ENCODE measurements at places on chromosomes 4 and X.

DNA sequence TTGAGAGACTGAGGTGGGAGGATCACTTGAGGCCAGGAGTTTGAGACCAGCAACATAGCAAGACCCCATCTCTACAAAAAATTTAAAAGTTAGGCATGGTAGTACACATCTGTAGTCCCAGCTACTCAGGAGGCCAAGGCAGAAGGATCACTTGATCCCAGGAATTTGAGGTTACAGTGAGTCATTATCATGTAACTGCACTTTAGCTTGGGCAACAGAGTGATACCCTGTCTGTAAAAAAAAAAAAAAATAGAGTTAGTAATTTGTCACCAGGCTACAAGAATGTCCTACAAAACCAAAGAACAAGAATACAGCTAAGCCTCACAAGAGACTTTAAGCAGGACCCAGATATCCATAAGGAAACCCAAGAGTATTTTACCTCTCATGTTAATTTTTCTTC, 27.0 kb upstream of the RAB28 start:
- no peak for DNase-seq

DNA sequence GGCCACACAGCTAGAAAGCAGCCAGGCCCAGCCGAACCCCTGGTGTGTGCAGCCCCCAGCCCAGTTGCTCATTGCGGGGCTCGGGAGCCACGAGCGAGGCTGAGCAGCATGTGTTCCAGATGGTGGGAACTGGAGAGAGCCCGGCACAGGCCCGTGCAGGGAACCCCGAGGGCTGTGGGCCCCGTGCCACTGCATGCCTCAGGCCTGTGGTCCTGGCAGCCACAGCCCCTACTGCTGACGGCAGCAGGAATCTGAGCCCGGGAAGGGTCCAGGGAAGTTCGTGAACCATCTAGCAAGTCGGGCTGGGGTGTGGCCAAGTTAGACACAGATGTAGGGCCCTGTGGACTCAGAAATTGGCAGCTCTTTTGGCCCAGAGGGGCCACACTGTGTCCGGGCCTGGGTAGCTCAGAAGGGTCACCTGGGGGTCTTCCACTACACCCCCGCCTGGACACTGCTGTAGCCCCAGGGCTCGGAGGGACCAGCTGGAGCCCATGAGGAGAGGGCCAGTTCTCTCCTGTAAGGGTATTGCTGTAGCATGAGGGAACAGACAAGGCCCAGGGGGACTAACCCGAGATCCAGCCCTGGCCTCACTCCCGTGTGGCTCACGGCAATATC, 12.1 kb downstream of the HTRA3 start:
- DNase-seq, result no peak

GRCh38 chr4:154073107-154073822, 284.4 kb upstream of the SFRP2 start:
- DNase-seq, result no peak

GRCh38 chr4:53960843-53961242, 103.6 kb downstream of the CHIC2 start:
- no peak for DNase-seq

DNA sequence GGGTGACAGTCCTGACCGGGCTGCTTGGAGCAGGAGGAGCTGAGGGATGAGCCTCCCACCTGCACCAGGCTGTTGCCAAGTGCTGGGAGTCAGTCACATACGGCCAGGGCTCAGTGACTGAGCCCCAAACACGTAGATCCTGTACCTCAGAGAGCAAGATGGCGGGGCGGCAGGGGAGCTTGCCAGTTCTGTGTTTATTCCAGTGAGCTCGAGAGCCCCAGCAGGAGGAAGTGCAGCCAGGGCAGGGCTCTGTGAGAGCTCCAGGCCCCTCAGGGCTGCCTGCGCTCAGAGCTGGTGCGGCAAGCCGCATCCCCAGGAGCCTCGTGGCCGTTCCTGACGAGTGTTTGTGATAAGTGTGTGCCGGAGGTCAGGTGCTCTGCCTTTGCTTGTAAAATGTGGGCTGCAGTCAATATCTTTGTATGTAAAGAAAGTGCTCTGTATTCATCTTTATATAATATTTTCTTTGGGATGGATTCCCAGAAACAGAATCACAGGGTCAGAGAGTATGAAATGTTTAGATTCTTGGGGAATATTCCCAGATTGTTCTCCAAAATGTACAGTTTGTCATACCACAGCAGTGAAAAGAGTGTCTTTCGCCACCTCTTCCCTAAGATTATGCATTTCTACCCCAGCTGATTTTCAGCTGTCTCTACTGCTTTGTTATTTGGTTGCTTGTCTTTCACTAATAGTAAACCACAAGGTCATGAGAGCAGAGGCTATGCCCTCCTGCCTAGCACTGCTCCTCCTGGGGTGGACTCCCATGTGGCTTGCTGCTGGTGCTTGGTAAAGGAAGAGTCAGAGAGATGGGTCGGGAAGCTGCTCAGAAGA, 50.3 kb downstream of the NELFA start:
- DNase-seq, result no peak

DNA sequence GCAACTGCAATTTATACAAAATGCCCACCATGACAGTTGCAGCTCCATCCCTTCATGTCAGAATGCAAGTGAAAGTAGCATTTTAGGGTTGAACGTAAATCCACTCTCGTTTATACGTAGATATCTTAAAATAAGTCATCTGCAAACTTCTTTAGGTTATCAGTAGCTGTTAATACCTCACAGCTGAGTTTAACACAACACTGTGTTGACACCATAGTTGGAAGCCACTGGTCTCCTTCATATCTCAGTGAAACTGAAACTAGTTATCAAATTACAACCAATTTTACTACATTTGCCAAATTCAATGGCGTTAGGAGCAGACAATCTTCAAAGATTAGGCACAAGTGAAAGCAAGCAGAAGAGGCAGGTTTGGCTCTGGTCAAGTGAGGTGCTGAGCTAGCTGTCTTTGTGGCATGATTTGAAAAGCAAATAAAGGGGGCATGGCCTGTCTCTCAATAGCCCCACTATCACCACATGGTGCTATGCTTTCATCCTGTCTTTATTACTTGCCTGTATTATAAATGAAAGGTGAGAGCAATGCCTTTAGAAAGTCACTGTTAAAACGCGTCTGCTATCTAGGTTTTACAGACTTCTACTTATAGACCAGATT, 12.3 kb downstream of the PPP3CA start:
- DNase-seq, result no peak

- DNase-seq, result no peak
Measured at GRCh38 chrX:153700376-153700945, 12.7 kb downstream of the SLC6A8 start.

- no peak for DNase-seq
Measured at GRCh38 chr4:4590546-4590945, 48.7 kb upstream of the STX18 start.

GRCh38 chr4:175422331-175422730, 389.7 kb downstream of the GPM6A start:
- no peak for DNase-seq

DNA sequence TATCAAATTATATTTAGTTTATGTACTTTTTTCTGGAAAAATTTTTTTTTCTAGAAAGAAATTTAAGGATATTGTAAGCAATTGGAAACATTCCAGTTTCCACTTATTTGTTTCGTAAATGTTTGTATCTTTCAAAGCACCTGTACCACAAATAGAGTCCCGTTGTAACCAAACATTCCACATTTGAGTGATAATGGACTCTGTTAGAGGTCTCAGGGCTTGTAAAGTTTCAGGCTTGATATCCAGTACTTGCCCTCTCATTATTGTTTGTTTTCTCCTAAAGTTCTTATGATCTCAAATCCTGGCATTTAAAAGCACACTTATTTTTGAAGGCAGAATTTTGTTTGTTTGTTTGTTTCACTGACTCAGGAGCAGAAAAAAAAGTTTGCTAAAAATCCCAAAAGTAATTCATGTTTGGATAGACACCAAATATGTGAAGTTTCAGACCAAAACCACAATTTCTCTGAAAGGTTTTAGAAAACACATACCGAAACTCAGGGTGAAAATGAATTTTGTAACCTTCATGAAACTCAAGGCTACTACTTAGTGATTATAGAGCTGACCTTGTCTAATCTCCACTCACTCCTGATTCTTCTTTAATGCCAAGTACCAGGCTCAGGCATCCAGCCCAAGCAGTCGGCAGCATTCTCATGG, 5.7 kb upstream of the TMEM192 start:
- no peak for DNase-seq

- DNase-seq, result no peak
Measured at GRCh38 chrX:65407157-65407626, 127.4 kb downstream of the LAS1L start.

DNA sequence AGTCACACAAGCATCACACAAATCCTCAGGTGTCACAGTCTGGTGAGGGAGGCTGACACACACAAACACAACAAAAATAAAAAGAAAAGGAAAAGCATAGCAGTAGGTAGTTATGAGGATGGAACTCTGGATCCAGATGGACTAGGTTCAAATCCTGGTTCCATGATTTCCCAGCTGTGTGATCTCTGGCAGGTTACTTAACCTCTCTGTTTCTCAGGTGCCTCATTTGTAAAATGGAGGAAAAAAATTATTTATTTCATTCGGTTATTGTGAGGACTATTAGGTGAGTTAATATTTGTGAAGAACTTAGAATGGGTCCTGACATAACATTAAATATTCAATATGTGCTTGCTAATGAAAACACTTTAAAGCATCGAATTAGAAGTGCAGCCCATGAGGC, 19.8 kb downstream of the GAGE1 start:
- DNase-seq, result no peak

- DNase-seq, result no peak
Measured at GRCh38 chr4:118367361-118367760, 14.6 kb upstream of the PRSS12 start.

GRCh38 chr4:24433515-24434214, 150.7 kb downstream of the DHX15 start:
- no peak for DNase-seq

DNA sequence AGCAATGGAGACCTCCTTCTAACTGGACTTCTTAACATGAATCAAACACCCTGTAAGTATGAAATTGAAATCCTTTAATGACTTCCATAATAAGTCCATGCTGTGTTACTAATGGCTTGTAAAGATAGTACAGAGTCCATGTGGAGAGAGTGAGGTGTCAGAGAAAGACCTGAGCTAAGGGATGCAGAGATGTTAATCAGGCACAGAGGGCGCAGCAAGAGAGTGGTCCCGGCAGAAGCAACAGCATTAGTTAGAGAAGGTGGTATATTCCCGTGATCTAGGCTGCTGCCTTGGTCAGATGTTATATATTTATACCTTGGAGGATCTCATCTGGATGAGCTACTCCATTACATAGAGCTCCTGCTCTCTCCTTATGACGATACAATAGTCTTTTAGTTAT, 295.3 kb downstream of the LDB2 start:
- no peak for DNase-seq

DNA sequence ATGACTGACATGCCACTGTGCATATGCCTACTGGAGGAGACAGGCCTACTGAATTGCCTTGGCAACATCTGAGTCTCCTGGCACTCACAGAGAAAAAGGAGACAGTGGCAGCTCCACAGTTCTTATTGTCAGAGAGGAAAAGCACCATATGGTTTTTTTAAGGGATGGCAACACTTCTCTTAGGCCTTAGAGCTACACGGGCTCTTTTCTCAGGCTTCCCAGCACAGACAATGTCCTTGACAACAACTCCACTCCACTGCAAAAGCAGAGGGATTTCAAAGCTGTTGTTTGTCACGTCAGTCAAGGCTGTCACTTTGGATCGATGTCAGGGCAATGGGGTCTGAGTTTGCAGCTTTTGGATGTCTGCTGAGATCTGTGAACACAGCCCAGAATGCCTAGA, 4.7 kb upstream of the CLCN4 start:
- no peak for DNase-seq

- no peak for DNase-seq
Measured at GRCh38 chr4:82681754-82682153, 116.8 kb downstream of the SCD5 start.

- DNase-seq, result no peak
Measured at GRCh38 chrX:55796496-55796895, 78.9 kb downstream of the RRAGB start.

- no peak for DNase-seq
Measured at GRCh38 chr4:85715991-85716737, 241.2 kb downstream of the ARHGAP24 start.

GRCh38 chrX:5829060-5829459, 399.6 kb downstream of the NLGN4X start:
- no peak for DNase-seq

DNA sequence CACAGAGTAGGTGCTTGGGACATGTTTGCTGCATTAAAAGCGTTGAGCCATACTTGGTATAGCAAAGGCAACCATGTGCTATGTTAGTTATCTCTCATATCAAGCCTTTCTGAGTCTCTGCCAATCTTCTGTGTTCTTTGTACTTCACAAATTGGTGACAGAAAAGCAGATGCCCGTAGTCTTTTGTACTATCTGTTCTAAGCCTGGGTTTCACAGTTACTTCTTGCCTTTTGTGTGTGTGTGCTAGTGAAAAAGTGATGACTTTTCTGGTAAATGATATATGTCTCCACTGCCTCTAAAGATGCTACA, 16.1 kb upstream of the KLHL2 start:
- DNase-seq, result no peak

GRCh38 chrX:1262369-1262768, 6.2 kb upstream of the CSF2RA start:
- no peak for DNase-seq

DNA sequence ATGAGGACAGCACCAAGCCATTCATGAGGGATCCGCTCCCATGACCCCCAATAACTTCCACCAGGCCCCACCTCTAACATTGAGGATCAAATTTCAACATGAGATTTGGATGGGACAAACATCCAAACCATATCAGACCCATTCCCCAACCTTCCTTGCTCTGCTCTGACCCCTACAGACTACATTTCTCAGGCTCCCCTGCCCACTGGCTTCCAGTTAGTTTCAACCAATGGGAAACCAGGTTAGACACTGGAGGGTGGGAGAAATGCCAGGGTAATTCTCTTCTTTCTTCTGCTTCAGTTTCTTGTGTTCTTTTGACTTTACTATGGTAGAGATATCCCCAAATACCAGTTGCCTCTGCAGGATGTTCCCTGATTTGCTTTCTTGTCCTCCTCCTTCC, 125.7 kb downstream of the CLCN4 start:
- DNase-seq, result no peak

- peak; percentile 86 for DNase-seq
Measured at GRCh38 chr4:108830509-108831244, 67.8 kb upstream of the ETNPPL start.

- no peak for DNase-seq
Measured at GRCh38 chrX:150084496-150085229, 146.4 kb upstream of the EOLA2 start.

- DNase-seq, result no peak
Measured at GRCh38 chrX:17682259-17682658, 55.0 kb upstream of the SCML1 start.

DNA sequence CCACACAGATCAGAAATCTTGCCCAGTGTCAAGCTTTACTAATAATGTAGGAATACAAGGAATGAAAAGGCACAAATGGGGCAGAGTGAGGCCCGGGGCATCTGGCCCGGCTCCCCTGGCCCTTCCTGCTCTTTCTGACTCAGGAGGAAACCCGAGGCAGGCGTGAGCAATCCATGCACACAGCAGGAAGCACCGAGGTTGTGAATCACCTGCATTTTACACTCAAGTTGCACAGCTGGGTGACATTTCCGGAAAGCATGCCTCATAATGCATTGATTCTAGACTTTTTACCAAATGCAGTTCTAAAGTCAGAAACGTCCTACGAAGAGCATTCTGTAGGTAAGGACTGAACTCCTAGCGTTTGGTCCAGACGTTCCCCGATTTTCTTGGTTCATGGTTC, 38.9 kb downstream of the PRIMPOL start:
- no peak for DNase-seq
